ENCODE measurements at places on chromosomes 1 and 21. TPM values are rescaled to one million over a fixed set of nuclear protein-coding genes. Genes with fewer than 3 reads are reported as not detected.

- peaks cover 7% of the 10 kb centered on the region for H3K36me3 ChIP-seq
- no peaks in the 10 kb centered on the region for H3K27me3 ChIP-seq
- no peak overlapping the region for H3K4me3 ChIP-seq
- no peak for DNase-seq
- no peak overlapping the region for H3K27ac ChIP-seq
- no peaks in the 10 kb centered on the region for H3K4me1 ChIP-seq
These were observed 21.0 kb downstream of the SDE2 start for GRCh38 chr1:225977937-225978748.

DNA sequence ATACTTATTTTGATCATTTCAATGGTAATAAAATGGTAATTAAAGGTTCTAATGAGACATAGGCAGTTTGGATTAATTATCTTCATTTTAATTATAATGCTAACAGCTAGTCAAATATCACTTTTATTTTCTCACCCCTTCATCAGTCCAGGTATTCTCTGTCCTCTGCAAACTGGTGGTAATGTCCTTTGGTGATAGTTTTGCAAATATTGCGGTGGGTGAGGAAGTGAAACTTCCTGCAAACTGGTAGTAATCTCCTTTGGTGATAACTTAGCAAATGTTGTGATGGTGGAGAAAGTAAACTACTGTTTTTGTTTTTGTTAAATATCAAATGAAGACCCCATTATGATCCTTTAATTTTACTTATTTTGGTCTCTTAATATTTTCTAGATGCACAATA lies 209.0 kb downstream of the AMY1C start:
- no peak overlapping the region for H3K4me3 ChIP-seq
- no peaks in the 10 kb centered on the region for H3K27me3 ChIP-seq
- DNase-seq = no peak
- no peaks in the 10 kb centered on the region for H3K4me1 ChIP-seq
- no peaks in the 10 kb centered on the region for H3K36me3 ChIP-seq
- no peak overlapping the region for H3K27ac ChIP-seq

- no peaks in the 10 kb centered on the region for H3K36me3 ChIP-seq
- H3K4me1 ChIP-seq = peaks cover 36% of the 10 kb centered on the region
- no peak overlapping the region for H3K4me3 ChIP-seq
- DNase-seq = peak; percentile 35
These were observed 6.4 kb downstream of the PBX1 start for GRCh38 chr1:164565357-164565756.

DNA sequence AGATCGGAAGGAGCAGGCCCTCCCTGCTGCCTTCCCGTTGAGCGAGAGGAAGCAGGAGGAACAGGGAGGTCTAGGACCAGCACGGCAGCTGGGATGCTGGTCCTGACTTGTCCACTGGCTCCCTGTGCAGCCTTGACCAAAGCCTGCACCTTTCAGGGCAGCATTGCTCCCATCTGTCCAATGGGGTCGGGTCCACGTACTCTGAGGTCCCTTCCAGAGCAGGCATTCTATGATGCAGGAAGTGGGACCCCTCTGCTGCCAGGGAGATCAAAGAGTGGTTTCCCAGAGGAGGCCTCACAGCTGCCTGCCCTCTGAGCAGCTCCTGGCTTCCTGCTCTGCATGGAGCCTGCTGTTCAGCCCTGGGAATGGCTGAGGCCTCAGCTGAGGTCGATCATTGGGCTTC lies 21.7 kb upstream of the ZNF362 start:
- no peak overlapping the region for H3K27ac ChIP-seq
- H3K36me3 ChIP-seq = no peaks in the 10 kb centered on the region
- no peaks in the 10 kb centered on the region for H3K27me3 ChIP-seq
- no peak for DNase-seq

DNA sequence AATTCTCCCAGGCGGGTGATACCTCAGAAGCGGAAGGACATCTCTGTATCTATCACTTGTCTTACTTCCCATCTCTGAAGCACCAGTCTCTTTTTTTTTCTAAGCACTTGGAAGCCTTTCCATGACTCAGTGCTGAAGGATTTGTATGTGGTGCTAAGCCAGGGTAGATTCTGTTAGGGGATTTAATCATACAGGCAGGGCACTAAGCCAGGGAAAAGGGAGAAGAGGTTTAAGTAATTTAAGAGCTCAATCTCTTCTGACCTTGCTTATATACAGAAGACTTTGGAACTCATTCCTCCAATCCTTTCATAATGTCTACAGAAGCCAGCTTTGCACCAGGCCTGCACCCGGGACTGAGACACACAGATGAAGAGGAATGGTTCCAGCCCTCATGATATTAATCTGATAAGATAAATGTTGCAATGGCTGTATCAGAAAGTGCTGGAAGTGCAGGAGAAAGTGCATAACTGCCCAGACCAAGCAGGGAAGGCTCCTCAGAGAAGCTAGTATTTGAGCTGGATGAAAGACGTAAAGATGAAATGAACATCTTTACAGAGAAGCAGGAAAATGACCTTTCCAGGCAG lies 11.0 kb downstream of the FAM163A start:
- no peak for DNase-seq
- H3K27ac ChIP-seq = no peak overlapping the region
- no peaks in the 10 kb centered on the region for H3K4me1 ChIP-seq
- H3K4me3 ChIP-seq = no peak overlapping the region

GRCh38 chr1:29599071-29599470 lies 362.7 kb downstream of the PTPRU start:
- H3K4me1 ChIP-seq = no peaks in the 10 kb centered on the region
- H3K36me3 ChIP-seq = no peaks in the 10 kb centered on the region
- DNase-seq = no peak
- no peaks in the 10 kb centered on the region for H3K27me3 ChIP-seq
- H3K4me3 ChIP-seq = no peak overlapping the region
- no peak overlapping the region for H3K27ac ChIP-seq

DNA sequence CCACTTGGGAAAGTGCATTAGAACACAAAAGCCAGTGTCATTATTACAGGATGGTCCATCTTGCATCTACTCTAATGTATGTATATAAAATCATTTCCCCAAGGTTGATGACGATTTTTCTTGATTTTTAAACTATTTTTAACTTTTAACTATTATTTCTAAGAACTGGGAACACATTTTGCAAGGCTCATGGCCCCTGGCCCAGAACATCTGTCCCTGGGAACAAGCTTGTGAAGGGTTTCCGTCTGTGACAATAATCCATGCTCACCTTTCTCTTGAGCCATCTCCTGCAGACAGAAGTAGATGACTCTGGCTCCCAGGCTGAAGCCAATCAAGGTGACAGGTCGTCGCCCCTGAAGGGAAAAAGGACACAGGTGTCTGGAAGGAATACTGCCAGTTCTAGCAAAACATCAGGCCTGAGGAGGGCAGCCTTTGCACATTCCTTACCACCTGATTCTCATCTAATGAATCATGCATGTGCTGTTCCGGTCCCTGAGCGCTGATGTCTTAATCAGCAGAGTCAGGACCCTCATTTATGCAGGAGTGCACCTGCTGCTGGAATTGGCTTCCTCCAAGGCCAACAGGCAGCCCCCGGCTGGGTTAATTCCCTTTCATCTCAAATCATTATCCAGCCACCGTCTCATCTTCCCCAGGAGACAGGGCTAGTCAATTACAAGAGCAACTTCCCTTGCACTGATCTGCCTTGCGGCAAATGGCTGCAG lies 62.5 kb downstream of the TMCO4 start:
- no peak overlapping the region for H3K4me3 ChIP-seq
- no peaks in the 10 kb centered on the region for H3K27me3 ChIP-seq
- H3K36me3 ChIP-seq = peaks cover 5% of the 10 kb centered on the region
- DNase-seq = peak; percentile 10
- H3K27ac ChIP-seq = no peak overlapping the region

DNA sequence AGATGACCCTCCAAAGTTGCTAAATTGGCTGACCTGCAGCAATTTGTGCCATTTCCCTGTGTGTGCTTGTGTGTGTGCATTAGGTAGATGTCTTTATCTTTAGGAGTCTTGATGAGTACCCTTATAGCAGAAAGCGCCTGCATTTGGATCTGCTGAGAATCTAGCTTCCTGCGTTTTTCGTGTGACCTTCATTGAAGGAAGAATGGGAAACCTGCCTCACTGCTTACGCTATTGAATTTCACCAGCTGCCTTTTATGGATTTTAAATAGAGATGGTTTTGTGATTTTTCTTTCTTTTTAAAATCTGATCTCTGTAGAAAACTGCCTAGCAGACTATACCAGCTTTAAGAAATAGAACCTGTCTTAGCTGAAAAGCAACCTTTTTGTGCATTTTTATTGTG lies 124.5 kb downstream of the CACHD1 start:
- no peak for DNase-seq
- H3K4me1 ChIP-seq = peaks cover 19% of the 10 kb centered on the region
- H3K27ac ChIP-seq = no peak overlapping the region
- no peaks in the 10 kb centered on the region for H3K27me3 ChIP-seq
- no peaks in the 10 kb centered on the region for H3K36me3 ChIP-seq

AGO3 gene
- total RNA-seq = 21.2 TPM

LRRC39 gene
- total RNA-seq = 2.0 TPM

GRCh38 chr1:79741720-79742421 lies 735.3 kb upstream of the ADGRL4 start:
- H3K36me3 ChIP-seq = no peaks in the 10 kb centered on the region
- H3K27me3 ChIP-seq = no peaks in the 10 kb centered on the region
- H3K4me1 ChIP-seq = no peaks in the 10 kb centered on the region

- no peaks in the 10 kb centered on the region for H3K27me3 ChIP-seq
- no peak overlapping the region for H3K27ac ChIP-seq
- H3K4me1 ChIP-seq = no peaks in the 10 kb centered on the region
- no peaks in the 10 kb centered on the region for H3K36me3 ChIP-seq
These were observed 75.9 kb upstream of the VCAM1 start for GRCh38 chr1:100643471-100644196.

PRKAA2 gene
- total RNA-seq = 16.5 TPM

DNA sequence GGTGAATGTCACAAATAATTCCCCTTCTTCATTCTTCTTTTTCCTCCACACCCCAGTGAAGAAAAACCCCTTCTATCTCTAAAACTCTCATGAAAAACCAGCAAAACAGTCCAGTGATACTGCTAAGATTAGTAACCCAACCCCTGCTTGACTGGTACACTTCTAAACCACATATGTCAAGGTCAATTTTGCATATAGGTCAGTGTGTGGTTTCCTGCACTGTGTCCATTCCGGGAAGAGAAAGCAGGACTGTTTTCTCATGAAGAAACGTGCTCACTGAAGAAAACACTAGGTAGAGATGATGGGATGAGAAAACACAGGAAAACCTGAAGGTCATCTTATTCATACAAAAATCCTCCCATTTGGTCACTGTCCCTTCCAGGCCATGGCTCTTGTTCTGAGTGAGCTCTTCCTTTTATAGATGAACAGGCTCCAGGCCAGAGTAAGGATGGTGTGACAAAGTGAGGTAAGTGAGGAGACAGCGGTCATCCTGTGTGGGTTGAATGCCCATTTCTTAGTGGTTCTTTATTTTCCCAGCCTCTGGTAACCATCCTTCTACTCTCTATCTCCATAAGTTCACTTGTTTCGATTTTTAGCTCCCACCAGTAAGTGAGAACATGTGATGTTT lies 122.7 kb downstream of the FASLG start:
- H3K27ac ChIP-seq = no peak overlapping the region
- no peaks in the 10 kb centered on the region for H3K36me3 ChIP-seq
- H3K4me1 ChIP-seq = no peaks in the 10 kb centered on the region
- no peak overlapping the region for H3K4me3 ChIP-seq
- no peaks in the 10 kb centered on the region for H3K27me3 ChIP-seq
- DNase-seq = no peak

- H3K36me3 ChIP-seq = peaks cover 27% of the 10 kb centered on the region
- DNase-seq = no peak
- H3K27me3 ChIP-seq = no peaks in the 10 kb centered on the region
- H3K27ac ChIP-seq = no peak overlapping the region
- no peaks in the 10 kb centered on the region for H3K4me1 ChIP-seq
These were observed 21.4 kb downstream of the TEX38 start for GRCh38 chr1:46692811-46693770.

OR2T33 gene
- total RNA-seq = 0.75 TPM

- no peak for DNase-seq
- H3K27ac ChIP-seq = no peak overlapping the region
- no peaks in the 10 kb centered on the region for H3K4me1 ChIP-seq
- no peaks in the 10 kb centered on the region for H3K36me3 ChIP-seq
These were observed 8.0 kb downstream of the CHODL start for GRCh38 chr21:18252680-18253079.

A3GALT2 gene
- total RNA-seq = not detected

- peaks cover 5% of the 10 kb centered on the region for H3K36me3 ChIP-seq
- peak; percentile 55 for DNase-seq
- peak overlapping the region; percentile 89 for H3K27ac ChIP-seq
- peak overlapping the region; percentile 71 for H3K4me3 ChIP-seq
- no peaks in the 10 kb centered on the region for H3K27me3 ChIP-seq
- H3K4me1 ChIP-seq = peaks cover 8% of the 10 kb centered on the region
These were observed 769 bp downstream of the GALE start for GRCh38 chr1:23799570-23800399.

GRCh38 chr1:234782105-234782751 lies 172.2 kb upstream of the IRF2BP2 start:
- H3K27ac ChIP-seq = no peak overlapping the region
- no peak for DNase-seq
- no peak overlapping the region for H3K4me3 ChIP-seq
- H3K36me3 ChIP-seq = no peaks in the 10 kb centered on the region

GRCh38 chr1:11314959-11315358 lies 42.0 kb downstream of the UBIAD1 start:
- DNase-seq = no peak
- H3K27me3 ChIP-seq = no peaks in the 10 kb centered on the region
- H3K4me3 ChIP-seq = no peak overlapping the region
- H3K36me3 ChIP-seq = no peaks in the 10 kb centered on the region
- no peaks in the 10 kb centered on the region for H3K4me1 ChIP-seq
- no peak overlapping the region for H3K27ac ChIP-seq

CD1D gene
- total RNA-seq = 1.9 TPM

DNA sequence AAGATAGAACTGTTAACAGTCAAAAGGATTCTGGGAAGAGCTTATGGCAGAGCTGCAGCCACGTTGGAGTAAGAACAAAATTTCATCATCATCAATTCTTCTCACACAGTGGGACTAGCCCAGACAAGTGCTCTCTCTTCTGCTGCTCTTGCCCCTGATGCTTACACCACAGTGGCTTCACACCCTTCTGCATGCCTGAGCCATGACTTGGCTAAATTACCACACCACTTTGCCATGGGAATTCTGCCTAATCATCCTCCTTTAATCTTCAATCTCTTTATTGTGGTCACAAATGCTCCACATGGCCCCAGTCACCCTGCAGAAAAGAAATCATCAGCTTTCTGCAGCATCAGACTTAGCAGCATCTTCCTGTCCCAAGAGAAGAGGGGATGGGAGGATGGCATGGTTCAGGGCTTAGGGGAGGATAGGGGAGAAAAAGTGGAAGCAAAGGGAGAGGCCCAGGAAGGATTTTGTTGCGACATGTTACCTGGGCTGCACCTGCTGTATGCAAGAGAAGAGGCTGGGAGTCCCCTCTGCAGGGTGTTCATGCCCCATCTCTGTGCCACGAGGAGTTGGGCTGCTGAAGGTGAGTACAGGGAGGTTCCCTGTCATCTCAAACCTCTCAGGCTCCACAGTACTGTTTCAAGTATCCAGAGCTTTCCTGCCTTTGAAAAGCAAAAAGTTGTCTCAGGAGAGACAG lies 9.0 kb upstream of the RPTN start:
- H3K36me3 ChIP-seq = no peaks in the 10 kb centered on the region
- no peak overlapping the region for H3K27ac ChIP-seq
- no peaks in the 10 kb centered on the region for H3K27me3 ChIP-seq
- H3K4me1 ChIP-seq = peaks cover 3% of the 10 kb centered on the region
- no peak overlapping the region for H3K4me3 ChIP-seq
- DNase-seq = peak; percentile 11
